ENCODE measurements at places on chromosomes 3 and 15.

DNA sequence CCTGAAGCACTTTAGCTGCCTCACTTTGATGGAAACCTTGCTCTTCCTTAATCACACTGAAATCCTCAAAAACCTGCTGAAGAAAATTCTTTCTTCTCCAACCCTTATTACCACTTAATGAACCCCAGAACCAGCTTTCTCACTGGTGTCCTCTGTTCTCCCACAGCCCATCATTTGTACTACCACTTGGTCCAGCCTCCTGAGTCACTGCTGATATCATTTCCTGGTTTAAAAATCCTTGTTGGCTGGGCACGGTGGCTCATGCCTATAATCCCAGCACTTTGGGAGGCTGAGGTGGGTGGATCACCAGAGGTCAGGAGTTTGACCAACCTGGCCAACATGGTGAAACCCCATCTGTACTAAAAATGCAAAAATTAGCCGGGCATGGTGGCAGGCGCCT, 418.6 kb upstream of the KCNMB2 start:
- no peak for DNase-seq

- DNase-seq = no peak
Observed at GRCh38 chr3:18630295-18630694, 205.2 kb upstream of the SATB1 start.

DNA sequence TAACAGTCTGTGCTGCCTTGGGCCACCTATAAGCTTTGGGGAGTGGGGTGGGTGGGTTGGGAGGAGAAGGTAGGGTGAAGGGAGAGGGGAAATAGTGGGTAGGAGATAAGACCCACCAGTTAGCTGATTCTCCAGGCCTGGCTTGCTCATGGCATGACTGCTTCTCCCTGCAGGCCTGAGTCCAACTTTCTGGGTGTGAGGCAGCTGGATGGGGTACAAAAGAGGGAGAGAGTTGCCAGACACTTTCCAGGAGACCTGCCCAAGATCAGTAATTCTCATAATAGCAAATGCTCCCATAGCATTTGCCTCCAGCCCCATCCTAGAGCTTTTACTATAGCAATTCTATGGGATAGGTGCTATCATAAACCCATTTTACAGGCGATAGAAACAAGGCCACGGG, 7.7 kb downstream of the CGNL1 start:
- no peak for DNase-seq

GRCh38 chr15:68930268-68931022, at the start of gene SPESP1:
Gene SPESP1 (plus strand): TSS chr15:68930525. CDS start chr15:68930654, 129 bp downstream.
- no peak for DNase-seq

GRCh38 chr15:25673351-25673750, 189.8 kb downstream of the ATP10A start:
- no peak for DNase-seq

DNA sequence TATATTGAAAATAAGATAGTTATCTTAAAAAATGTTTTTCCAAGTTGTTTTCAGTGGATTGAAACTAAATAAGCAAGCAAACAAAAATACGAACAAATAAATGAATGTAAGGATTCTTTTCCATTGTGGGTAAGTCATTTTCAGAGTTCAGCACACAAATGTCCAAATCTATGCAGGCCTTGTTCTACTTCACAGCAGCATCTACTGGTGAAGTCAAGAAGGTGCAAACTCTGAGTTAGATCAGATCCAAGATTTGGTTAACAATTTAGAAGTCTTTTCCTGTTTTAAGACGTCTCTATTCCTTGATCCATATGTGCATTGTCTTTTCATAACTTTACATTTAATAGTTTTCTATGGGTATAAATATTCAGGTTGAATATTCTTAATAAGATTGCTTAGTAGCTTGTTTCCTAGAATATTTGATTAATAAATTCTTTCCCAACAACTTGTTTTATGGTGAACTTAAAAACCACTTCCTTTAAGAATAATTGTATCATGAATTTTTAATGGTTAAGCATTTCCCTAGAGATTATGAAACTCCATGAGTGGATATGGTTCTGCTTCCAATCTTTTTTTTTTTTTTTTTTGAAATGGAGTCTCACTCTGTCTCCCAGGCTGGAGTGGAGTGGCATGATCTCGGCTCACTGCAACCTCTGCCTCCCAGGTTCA, 10.5 kb downstream of the PTX3 start:
- DNase-seq = peak; percentile 80

- no peak for DNase-seq
Observed at GRCh38 chr15:63837032-63837431, 3.3 kb upstream of the HERC1 start.

- no peak for DNase-seq
Observed at GRCh38 chr3:133400006-133400515, at the start of gene BFSP2. Gene BFSP2 (plus strand): TSS chr3:133400056. CDS start chr3:133400084, 28 bp downstream.

- DNase-seq = no peak
Observed at GRCh38 chr3:21914451-21914850, 163.4 kb upstream of the ZNF385D start.

GRCh38 chr3:195508185-195508584, 34.9 kb downstream of the PPP1R2 start:
- DNase-seq = peak; percentile 91

DNA sequence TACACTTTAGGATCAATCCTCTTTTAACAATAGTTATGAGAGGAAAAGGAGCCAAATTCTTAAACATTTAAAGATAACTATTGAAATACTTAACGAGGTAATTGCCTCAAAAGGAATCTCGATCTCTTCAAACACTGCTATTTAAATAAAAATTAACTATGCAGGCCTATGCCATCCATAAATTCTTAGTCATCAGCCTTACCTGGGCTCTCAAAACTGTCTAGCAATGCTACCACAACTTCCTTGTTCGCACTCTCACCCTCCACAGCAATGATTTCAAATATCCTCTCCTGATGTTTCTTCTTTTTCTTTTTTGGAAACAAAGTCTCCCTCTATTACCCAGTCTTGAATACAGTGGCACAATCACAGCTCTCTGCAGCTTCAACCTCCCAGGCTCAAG, 12.3 kb downstream of the ETFA start:
- no peak for DNase-seq

DNA sequence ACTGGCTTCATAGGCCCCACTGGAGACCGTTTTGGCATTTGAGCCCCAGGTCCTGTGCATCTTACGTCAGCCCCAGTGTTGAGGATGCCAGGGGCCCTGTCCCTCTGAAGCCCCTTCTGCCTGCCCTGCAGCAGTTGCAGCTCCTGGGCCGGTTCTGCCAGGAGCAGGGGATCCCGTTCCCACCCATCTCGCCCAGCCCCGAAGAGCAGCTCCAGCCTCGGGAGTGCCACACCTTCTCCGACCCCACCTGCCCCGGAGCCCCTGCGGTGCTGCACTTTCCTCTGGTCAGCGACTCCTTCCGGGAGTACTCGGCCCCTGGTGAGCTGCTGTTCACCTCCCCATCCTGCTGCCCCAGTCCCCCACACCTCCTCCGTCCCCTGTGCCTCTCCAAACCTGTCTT, 8.6 kb downstream of the PLA2G4B start:
- no peak for DNase-seq
